Activated naive CD8-positive, alpha-beta T cell treated with anti-CD3 and anti-CD28 coated beads, Interleukin-2, amount 50 U/mL, for 16 hours (primary cell): ENCODE measurements at places on chromosomes 16 and 17.

GRCh38 chr17:7700510-7700909 is 4.5 kb upstream of the EFNB3 start:
- no peak for DNase-seq

DNA sequence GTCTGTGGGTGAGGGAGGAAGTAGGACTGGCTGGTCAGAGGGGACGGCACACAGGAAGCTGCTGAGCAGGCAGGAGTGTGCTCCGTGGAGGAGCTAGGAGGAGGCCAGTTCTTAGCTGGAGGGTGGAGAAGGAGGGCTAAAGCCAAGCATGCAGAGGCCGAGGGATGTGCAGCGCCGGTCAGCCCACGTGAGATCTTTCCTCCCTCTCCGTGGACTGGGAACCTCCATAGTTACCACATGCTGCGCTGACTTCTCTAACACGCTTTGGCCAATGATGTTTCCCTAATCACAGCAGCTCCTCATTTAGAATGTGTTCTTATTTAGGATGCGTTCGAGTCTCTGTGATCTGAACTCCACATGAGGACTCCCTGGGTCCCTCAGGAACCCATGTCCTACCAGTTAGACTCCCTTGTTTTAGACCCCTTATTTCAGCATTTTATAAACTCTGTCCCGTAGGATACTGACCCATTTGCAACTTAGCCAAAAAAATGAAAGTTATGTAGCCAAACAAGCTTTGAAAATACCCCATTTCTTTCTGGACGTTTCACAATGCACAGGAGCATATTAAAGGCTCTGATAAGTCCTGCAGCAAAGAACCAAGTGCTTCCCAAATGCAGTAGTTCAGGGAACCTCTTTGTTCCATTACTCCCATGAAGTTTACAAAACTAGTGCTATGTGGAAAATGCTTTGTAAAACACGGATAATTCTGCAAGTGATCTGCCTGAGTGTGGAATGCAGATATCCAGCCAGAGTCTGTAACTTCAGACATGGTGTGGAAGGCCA is 51.4 kb downstream of the IRF8 start:
- no peak for DNase-seq

DNA sequence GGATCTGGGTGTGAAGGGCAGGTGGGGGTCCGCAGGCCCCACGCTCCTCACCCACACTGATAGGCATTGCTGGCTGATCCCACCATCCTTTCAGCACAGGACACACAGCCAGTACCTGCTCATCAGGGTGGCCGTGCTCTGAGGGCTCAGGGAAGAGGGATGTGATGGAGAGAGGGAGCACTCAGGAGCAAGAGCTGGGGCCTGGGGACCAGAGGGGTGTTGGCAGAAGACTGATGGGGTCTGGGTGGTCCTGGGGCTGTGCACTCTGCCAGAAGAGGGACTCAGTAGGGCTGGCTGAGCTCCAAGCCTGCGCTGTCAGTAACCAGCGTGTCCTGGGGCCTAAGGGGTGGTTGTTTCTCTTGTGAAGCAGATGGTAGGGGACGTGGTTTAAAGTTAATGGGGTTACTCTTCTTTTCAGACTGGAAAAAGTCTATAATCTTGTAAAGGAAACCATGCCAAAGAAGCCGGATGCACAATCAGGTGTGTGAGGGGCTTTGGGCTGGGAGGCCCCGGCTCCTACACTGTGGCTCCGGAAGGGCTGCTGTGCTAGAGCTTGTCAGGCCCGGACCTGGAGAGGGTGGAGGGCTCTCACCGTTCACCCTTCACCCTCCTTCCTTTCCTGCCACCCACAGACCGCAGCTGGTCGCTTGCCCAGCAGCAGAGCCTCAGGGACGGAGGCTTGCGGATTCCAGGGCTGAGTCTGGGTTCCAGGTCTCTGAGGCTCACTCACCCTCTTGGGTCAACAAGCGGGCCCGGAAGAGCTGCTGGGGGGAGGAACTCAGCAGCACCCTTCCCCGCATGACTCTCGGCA is 27.8 kb downstream of the POLR3E start:
- DNase-seq: no peak

GRCh38 chr17:2755891-2756724 is 6.7 kb upstream of the CCDC92B start:
- no peak for DNase-seq

DNA sequence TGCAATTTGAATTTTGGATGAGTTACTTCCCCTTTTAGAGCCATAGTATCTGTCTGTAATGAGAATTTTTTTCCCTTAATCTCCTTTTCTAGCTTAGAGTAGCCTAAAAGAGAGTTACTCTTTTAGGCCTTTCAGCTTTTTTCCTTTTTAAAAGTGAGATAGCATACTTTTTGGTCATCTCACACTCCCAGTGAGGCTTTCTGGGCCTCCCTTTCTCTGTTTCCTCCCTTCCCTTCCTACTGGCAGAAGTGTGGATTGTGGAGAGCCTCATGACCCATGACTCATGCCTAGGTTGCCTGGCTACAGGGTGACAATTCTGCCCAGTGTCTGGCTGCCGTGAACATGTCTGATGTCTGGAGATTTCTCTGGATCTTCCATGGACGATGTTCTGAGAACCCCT is 15.2 kb downstream of the KRT23 start:
- DNase-seq: no peak

GRCh38 chr16:23509441-23509754 is 896 bp downstream of the GGA2 start:
- DNase-seq: no peak

GRCh38 chr16:6698548-6698947 is 634.1 kb upstream of the RBFOX1 start:
- no peak for DNase-seq

DNA sequence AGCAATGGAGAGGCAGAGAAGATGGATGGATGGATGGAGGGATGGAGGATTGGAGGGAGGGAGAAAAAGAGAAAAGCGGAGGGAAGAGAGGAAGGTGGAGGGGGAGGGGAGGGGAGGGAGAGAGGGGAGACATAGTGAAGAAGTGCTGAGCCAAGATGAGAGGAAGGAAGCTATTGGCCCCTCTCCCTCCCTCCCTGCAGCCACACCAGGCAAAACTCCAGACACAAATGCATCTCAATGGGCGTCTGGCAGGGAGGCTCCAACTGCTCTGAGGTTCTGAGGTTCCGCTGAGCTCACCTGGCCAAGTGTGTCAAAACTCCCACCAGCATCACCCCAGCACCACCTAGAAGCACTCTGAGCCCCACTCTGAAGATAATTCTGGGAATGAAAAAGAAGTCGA is 26.9 kb upstream of the PHB1 start:
- no peak for DNase-seq

GRCh38 chr17:32660496-32660985 is 173.7 kb downstream of the CDK5R1 start:
- no peak for DNase-seq

DNA sequence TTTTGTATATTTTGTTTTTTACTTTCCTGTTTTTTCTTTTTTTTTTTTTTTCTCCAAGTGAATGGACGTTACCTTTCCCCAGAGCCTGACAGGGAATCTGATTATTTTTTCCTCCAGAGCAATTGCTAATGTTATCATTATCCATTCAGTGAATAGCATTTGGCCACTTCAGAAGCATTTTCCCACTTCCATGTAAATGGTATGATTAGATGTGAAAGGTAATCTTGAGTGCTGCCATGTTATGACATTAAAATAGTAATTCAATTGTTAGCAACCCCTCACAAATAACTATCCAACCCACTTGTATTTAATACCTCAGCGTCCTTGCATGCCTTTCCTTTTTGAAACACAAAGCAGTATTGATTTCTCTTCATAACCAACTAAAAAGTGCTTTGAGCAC is 1243.8 kb downstream of the CDH8 start:
- no peak for DNase-seq

GRCh38 chr17:66018786-66019185 is 173.1 kb downstream of the CEP112 start:
- no peak for DNase-seq

- DNase-seq: no peak
Observed at GRCh38 chr17:27677191-27677590, 46.2 kb downstream of the LGALS9 start.

- no peak for DNase-seq
Observed at GRCh38 chr17:43517615-43518386, 28.3 kb downstream of the ETV4 start.

- no peak for DNase-seq
Observed at GRCh38 chr16:26134588-26134987, 442.8 kb downstream of the HS3ST4 start.

DNA sequence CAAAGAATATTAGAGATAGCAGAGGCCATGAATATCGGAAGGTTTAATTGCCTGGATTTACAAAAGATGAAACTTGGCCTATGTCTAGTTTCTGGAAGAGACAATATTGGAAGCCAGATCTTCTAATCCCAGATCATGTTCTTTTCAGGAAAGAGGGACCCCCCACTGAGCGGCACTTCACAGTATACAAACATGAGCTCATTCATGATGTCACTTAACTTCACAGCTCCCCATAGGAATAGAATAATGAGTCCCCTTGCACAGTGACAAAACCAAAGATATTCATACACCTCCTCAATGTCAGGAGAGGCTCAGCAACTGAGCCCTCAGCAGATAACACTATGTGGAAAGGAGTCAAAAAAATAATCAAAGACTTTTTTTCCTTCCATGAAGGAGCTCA is 147.5 kb downstream of the CDH11 start:
- no peak for DNase-seq

GRCh38 chr17:77728871-77729270 is 229.6 kb upstream of the TNRC6C start:
- DNase-seq: no peak

GRCh38 chr17:50482516-50482915 is 3.9 kb downstream of the RSAD1 start:
- DNase-seq: peak; percentile 62

DNA sequence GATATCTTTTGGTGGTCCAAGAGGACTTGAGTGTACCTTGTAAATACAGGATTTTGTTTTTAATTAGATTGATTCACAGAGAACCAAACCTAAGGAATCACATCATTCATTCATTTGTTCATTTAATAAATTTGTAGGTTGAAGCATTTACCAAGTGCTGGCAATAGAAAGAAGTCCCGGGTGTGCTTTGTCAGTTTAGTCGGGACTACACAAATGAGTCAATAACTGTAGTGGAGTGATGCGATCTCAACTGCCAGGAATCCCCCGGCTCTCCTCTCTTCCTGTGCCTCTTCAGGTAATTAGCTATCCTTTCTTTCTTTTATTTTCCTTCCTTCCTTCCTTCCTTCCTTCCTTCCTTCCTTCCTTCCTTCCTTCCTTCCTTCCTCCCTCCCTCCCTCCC is 1.4 kb upstream of the WWOX start:
- no peak for DNase-seq

- no peak for DNase-seq
Observed at GRCh38 chr17:78736526-78737079, 45.5 kb downstream of the CYTH1 start.

- DNase-seq: no peak
Observed at GRCh38 chr16:28213396-28213795, 1.6 kb upstream of the XPO6 start.

- no peak for DNase-seq
Observed at GRCh38 chr16:59249011-59249410, 514.9 kb upstream of the GOT2 start.

DNA sequence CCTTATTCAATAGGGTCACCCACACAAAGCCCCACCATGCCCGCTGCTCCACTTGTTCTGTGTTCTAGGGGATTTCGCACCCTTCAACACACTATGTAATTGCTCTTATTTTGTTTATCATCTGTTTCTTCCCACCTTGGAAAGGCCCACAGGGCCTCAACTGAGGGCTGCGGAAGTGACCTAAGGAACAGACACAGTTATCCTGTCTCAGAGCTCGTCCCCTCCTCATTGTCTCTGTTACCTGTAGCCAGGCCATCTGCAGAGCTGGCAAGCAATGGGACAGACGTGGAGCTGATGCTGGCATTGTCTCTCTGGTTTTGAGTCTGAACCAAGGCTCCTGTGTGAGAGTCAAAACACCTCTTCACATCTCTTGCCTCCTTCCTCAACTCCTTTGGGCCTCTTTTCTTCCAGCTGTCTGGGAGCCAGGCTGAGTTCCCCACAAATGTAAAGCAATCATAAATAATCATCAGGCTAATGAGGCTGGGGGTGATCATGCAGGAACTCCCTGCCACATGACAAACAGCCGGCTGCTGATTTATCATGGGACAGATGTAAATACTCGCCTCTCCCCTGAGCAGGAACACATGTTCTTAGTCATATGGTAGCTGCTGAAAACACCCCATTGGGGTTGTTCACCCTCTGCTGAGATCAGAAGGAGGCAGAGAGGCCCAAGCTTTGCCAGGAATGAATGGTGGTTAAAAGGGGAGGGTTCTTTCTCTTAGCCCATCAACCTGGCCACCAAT is 71.9 kb downstream of the AXIN2 start:
- no peak for DNase-seq
